ENCODE measurements at places on chromosomes 1 and 21. TPM values are rescaled to one million over a fixed set of nuclear protein-coding genes. Genes with fewer than 3 reads are reported as not detected.

DNA sequence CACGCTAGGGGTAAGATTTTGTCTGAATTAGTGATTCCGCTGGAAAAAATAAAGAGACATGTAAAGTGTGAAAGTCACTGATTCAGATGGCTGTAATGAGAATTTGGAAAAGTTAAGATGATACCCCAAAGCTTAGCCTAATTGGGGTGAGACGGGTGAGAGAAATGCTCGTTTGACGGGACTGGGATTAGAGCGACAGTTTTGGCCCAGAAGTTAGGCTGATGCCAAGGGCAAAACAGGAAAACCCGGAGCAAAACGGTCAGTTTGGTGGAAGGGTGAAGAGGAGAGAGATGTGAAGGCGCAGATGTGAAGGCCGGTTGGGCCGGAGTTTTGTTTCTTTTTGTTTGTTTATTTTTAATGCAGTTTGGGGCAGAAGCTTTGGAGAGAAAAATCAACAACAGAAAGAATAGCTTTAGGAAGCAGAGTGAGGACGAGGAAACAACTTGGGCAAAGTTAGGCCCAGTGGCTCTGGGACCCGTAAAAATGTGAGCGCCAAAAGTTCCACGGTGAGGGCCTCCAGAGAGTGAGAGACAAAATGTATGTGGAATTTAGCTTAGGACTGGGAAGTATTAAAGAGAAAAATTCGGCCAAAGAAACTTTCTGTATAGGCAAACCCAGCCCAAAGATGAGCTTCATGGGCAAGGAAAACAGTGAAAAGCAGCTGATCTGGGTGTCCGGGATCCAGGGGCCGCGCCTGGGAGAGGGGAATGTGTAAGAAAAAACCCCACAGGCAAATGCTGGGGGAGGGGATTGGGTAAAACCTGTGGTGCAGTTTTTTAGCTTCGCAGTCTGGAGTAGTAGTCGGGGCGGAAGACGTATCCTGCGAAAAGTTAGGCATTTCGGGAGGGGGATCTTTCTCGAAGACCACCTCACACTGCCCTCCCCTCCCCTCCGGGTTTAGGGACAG is 1.2 kb downstream of the DMRTA2 start:
- ATAC-seq = no peak

DNA sequence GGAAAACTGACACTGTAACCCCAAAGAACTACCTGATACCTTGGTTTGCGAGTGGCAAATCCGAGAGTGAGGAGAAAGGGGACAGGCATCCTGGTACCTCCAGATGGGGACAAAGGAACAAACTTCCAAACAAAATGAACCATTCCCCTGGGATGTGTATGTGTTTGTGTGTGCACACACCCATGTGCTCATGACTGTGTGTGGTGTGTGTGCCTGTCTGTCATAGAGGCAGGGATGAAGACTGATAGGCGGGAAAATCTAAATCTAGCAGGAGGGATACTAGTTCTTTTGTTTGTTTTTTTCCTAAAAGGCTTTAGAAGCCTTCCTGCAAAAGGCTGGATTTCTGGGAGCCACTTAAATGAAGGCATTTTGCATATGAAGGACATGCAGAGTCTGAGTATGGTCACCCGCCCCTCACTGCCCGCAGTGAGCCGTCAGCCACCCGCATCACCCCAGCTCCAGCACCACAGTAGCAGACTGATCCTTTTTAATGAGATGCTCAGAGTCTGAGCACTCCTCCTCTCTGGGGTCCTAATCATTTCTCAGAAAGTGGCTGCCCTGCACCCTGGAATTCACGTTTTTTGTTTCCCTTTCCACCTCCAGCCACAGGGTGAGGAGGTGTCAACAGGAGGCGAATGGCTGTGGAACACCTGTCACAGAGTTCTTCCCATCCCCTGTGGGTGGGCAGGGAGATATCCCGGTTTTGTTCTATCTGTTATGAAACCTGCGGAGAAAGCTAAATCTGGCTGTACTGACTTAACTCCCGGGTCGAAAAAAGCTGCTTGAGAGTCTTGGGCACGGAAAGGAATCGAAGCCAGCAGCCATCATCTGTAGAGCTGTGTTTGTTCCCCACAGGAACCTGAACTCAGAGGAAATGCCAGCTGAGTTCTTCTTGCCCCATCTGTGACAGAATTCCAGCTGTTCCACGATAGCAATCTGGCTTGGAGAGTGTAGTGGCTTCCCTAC is 34.9 kb downstream of the UTP25 start:
- peak; percentile 64 for ATAC-seq

DNA sequence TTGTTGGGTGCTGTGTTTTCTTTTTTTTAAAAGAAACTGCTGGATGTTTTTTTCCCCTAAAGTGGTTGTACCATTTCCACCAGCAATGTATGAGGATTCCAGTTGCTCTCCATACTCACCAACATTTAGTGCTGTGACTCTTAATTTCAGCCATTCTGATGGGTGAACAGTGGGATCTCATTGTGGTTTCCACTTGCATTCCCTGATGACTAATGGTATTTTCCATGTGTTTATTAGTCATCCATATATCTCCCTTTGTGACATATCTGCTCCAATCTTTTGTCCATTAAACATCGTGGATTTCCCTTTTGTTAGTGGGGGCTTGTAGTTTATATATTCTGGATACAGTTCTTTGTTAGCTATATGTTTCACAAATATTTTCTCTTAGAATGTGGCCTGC is 206.0 kb downstream of the CAMTA1 start:
- ATAC-seq = peak; percentile 62

Gene FCRL1
- not detected for total RNA-seq

DNA sequence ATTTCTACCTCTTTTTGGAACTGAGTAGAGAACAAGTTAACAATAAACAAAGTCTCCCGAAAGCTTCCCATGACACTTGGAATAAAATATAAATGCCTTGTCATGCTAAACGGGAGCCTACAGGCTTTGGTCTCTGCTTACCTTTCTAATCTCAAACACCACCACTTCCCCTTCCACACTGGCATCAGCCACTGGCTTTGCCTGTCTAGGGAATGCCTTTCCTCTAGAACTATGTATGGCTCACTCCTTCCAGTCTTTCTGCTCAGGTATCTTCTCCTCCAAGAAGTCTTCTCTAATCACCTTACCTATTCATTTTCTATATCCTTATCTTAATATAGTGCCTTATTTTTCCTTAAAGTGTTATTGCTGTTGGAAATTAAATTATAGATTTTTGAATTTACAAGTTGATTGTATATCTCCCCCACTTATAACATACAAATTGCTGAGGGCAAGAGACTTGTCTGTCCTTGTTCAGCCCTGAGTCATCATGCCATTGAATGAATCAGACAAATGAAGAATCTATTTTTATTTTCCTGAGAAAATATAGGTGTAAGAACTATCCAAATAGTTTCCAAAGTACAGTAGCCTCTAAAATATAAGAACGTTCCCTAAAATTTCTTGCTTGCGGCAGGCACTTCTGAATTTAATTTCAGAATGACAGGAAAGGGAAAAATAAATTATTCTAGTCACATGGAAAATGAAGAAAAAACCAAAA is 119.2 kb downstream of the TM2D1 start:
- no peak for ATAC-seq

DNA sequence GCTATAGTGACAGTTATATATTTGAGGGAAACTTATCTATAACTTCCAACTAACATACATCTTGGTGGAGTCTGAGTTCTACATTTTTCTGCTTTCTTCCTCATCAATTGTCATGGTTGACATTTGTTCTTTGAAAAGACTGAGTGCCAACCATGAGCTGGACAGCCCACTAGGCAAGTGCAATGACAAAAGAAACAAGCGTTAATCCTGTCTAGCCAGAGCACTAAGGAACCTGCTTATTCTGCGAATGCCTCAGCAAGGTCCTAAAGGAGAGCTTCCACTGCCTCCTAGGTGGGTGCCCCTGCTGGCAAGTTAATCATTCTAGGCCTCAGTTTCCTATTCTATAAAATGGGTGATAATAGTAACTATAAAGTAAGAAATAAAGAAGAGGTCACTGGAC is 44.8 kb downstream of the IRF2BP2 start:
- no peak for ATAC-seq

Gene PRELP
- 0.09 TPM for total RNA-seq

- ATAC-seq = no peak
Observed at GRCh38 chr1:153251562-153251961, 7.9 kb upstream of the LORICRIN start.

- peak; percentile 58 for ATAC-seq
Observed at GRCh38 chr1:162856260-162856659, 4.7 kb downstream of the CCDC190 start.

Gene NHLH2
- total RNA-seq = 0.20 TPM

DNA sequence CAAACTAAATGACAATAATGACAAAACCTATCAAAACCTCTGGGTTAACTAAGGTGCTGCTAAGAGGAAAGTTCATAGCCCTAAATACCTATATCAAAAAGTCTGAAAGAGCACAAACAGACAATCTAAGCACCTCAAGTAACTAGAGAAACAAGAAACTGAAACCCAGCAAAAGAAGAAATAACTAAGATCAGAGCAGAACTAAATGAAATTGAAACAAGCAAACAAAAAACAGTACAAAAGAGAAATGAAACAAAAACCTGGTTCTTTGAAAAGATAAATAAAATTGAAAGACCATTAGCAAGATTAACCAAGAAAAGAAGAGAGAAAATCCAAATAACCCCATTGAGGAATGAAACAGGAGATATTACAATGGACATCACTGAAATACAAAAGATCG is 44.8 kb upstream of the KIAA0040 start:
- ATAC-seq = no peak

- ATAC-seq = no peak
Observed at GRCh38 chr21:31900121-31900895, 27.5 kb downstream of the HUNK start.

DNA sequence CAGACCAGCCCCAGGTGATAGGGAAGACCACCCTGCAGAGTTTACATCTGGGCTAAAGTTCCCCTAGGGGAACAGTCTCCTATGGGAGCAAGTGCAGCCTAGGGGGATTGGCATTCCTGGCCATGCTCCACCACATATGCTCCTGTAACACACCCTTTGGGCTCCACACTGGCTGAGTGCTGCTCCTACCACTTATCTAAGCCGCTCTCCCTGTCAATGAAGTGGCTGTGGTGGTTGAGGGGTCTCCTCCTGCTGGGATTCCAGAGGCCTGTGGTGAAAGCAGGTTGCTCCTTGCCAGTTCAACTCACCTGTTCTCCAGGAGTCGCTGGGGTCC is 51.1 kb downstream of the COL24A1 start:
- ATAC-seq = no peak

GRCh38 chr1:22490309-22490708 is 38.7 kb downstream of the ZBTB40 start:
- ATAC-seq = no peak

DNA sequence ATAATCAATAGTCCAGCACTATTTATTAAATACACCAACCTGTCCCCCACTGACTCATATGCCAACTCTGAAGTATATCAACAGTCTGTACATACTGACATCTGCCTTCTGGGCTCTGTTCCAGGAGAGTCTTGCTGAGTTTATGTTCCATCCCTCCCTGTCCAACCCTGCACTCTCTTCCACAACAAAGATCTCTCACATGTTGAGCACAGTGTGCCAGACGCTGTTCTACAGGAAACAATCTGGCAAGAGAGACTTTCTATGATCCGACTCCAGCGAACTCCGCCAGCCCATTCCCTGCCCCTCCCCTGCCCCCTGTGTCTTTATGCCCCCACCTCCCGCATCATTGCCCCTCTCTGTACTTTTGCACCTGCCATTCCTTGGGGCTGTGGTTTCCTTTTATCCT is 3.4 kb downstream of the LACTBL1 start:
- ATAC-seq = peak; percentile 72

Gene SAMD11
- total RNA-seq = 17.7 TPM

All from motor neuron (in vitro differentiated cells).